ENCODE measurements at places on chromosomes 3 and 15. TPM values are rescaled to one million over a fixed set of nuclear protein-coding genes. Genes with fewer than 3 reads are reported as not detected.

STARD5 gene
- 7.7 TPM for total RNA-seq

SLC27A2 gene
- total RNA-seq: 15.0 TPM

POTEB2 gene
- total RNA-seq: not detected

SNTN gene
- total RNA-seq: not detected

ALDH1L1 gene
- total RNA-seq: not detected

C3orf20 gene
- not detected for total RNA-seq

PRSS50 gene
- not detected for total RNA-seq

GOLGA8G gene
- total RNA-seq: not detected

ZNF385D gene
- not detected for total RNA-seq

BSN gene
- total RNA-seq: 0.10 TPM

CKMT1A gene
- total RNA-seq: 0.14 TPM

RAB6B gene
- total RNA-seq: 0.08 TPM

FANCD2OS gene
- total RNA-seq: not detected

NR1I2 gene
- 1.4 TPM for total RNA-seq

UPK1B gene
- total RNA-seq: not detected

ALDH1A2 gene
- 0.35 TPM for total RNA-seq

PAQR9 gene
- not detected for total RNA-seq

TRPM1 gene
- total RNA-seq: not detected

RTP4 gene
- 4.6 TPM for total RNA-seq

ANKUB1 gene
- not detected for total RNA-seq

Data from activated naive CD8-positive, alpha-beta T cell treated with anti-CD3 and anti-CD28 coated beads for 36 hours (primary cell).